ENCODE measurements at places on chromosomes 7 and 10.

GRCh38 chr10:115996031-115996430 is 277.0 kb downstream of the GFRA1 start:
- DNase-seq = no peak

DNA sequence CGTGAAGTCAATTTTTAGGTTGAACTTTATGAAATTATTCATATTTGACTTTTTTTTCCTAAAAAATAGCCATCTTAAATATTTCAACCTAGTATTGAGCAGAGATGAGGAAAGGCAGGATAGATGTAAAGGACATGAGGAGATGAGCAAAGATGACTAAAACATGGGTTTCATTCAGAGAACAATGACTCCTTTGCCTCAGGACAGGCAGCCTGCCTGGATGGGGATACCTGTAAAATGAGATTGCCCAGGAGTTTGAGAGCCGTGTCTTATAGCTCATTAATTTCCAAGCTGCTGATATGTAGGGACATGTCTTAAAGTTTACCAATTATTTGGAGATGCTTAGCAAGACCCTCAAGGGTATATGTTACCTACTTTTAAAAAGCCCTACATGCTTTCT is 243.8 kb upstream of the MDFIC start:
- DNase-seq = no peak

- DNase-seq = no peak
Observed at GRCh38 chr7:22278660-22279059, 78.3 kb downstream of the RAPGEF5 start.

DNA sequence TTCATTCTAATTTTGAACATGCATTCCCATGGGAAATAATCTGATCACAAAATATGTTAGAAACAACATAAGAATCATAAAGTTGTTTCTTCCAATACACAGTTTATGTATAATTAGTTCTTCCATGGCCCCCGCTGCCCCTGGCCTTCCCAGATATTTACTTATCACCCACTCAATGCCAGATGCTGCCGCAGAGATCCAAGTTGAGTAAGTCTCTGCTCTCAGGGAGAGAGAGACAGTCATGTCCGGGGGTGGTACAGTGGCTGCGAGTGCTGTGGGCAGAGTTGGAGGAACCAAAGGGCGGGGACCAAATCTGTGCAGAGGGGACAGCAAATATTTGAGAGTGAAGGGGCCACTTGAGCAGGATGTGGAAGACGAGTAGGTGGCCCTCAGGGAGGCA is 37.1 kb downstream of the COL26A1 start:
- no peak for DNase-seq

DNA sequence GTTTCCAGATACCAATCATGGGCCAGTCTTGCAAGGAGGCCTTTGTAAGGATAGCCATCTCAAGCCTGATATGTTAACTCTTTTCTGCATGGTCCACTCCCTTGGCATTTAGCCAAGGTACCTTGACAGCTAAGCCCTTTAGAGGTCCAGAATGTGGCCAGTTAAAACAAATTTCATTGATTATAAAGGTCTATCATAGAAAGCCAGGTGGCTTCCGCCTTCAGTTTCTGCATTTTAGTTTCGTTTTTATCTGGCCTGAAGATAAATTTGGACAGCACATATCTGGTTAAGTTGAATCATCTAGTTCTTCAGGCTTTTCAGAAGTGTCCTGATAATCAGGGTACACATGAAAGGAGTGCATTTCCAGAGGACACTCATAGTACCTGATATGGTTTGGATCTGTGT is 30.7 kb downstream of the ANKIB1 start:
- DNase-seq = no peak

DNA sequence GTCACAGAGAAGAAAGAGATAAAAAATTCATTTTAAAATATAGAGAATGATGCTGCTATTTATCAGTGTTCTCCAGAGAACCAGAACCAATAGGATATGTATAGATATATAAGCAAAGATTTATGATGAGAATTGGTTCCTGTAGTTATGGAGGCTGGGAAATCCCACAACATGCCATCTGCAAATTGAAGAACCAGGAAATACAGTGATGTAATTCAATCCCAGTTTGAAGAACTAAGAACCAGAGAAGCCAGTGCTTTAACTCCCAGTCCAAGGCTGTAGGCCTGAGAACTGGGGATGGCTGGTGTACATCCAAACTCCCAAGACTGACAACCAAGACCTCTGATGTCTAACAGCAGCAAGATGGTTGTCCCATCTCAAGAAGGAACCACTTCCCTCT is 192.9 kb upstream of the PLXDC2 start:
- no peak for DNase-seq

GRCh38 chr7:31735991-31736982 is 49.3 kb downstream of the PPP1R17 start:
- DNase-seq = no peak

DNA sequence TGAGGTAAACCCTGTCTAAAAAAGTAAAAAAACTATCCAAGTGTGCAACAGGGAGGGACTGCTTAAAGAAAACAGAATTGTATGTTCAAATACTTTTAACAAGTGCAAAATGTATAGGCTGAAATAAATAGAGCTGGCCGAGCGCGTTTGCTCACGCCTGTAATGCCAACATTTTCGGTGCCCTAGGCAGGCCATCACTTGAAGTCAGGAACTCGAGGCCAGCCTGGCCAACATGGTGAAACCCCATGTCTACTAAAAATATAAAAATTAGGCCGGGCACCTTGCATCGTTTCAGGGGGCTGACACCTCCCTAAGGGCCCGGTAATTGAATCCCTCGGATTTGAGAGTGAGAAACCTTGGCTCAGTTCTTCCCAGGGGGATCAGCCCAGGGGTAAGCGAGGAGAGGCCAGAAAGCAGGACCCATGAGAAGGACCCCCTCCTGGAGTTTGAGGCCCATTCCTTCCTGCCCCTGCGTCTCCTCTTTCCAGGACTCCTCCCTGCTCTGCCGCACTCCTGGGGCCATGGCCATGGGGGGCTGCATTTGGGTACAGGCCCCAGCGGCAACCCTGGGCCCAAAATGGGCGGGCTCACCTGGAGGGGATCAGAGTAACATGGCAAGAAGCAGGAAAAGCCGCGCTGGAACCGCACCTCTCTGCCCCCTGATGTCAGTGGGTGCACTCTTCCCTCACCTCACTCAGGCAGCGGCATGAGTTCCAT is 75.5 kb upstream of the TMEM248 start:
- DNase-seq = no peak

DNA sequence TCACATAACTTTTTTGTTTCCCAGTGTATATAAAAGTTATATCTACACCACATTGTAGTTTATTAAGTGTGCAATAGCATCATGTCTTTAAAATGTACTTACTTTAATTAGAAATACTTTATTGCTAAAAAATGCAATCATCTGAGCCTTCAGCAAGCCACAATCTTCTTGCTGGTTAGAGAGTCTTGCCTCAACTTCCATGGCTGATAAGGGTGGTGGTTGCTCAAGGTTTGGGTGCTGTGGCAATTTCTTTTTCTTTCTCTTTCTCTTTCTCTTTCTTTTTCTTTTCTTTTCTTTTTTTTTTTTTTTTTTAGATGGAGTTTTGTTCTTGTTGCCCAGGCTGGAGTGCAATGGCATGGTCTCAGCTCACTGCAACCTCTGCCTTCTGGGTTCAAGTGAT is 360.0 kb downstream of the MAGI2 start:
- DNase-seq = no peak

GRCh38 chr7:37357637-37357996 is 91.0 kb downstream of the ELMO1 start:
- no peak for DNase-seq

DNA sequence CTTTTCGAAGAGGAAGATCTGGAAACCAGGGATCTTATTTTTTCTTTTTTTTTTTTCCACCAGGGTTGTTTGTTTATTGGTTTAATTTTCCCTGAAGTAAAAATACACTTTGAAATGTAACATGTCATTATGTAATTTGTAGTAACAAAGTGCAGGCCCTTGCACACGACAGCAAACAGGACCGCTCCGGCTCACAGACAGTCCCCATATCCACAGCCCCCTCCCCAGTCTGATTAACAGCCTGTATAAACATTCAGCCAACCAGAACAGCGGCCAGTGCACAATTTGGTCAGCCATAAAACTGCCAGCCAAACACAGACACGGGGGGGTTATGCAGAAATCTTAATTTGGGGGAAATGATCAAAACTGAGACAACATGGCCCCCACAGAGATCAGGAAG is 431.6 kb upstream of the NPVF start:
- no peak for DNase-seq

DNA sequence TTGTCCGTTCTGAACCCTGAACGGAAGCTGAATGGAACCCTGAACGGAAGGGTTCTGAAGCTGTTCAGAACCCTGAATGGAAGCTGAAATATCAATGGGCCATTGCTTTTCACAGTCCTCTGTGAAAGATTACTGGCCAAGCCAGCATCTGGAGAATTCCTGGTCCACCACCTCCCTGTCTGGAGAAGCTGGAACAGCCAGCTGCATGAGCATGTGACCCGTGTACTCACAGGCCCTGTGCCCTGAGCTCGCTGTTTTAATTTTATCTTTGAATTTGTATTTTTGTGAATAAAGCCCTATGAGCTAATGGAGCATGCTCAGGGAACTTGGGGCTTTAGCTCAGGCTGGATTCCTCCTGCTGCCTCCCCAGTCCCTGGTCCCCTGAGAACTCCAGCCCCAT is 37.2 kb downstream of the HTRA1 start:
- DNase-seq = no peak

DNA sequence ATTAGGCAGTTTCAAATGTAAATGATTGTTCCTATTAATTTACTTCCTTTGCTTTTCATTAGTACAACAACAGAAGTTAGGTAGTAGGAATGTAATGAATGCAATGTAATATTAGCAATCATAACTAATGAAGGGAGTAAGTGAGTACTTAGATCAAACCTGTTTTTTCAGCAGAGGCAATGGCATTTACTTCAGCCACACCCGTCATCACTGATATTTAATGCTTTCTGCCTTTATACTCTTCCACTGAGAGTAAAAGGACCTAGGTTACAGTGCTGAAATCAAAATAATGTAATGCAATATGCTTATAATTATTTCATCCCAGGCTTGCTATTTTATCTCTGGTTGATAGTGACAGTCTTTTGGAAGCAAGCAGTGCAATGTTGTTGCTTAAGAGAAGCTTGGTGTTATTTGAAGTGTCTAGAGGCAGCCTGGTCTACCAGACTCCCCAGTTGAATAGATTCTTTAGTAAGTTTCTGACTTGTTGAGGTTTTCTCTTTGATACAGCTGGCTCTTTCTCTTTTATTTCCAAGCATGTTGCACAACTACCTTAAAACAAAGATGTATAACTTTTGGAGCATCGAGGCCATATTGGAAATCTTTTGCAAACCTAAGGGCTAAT is 149.4 kb downstream of the RNLS start:
- DNase-seq = no peak

DNA sequence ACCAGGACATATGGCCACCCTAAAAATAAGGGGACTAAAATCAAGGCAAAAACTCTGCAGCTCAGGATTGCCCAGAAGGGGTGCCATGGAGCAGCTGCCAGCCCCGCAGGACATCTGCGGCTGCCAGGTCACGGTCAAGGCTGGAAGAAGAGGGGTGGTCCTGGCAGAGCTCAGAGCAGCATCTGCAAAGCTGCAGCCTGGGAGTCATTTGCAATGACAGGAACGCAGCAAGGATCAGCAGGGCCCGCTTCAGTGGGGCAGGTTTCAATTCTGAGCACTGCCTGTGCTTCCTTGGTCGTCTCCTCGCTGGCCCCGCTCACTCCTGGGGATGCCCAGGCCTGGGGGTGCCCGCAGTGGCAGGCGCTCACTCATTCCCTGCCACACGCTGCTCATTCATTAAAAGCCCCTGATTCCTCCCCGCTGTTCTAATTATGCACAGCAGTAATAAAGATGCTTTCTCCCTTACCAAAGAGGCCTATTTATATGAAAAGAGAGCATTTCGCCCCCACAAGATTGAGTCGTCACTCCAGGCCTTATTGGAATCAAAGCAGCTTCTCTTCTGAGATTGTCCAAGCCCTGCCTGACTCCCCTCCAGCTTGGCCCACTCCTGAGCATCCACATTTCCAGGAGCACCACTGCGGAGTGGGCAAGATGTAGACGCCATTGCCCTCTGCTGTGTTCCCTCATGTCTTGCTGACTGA is 4.6 kb downstream of the HSPA12A start:
- no peak for DNase-seq

DNA sequence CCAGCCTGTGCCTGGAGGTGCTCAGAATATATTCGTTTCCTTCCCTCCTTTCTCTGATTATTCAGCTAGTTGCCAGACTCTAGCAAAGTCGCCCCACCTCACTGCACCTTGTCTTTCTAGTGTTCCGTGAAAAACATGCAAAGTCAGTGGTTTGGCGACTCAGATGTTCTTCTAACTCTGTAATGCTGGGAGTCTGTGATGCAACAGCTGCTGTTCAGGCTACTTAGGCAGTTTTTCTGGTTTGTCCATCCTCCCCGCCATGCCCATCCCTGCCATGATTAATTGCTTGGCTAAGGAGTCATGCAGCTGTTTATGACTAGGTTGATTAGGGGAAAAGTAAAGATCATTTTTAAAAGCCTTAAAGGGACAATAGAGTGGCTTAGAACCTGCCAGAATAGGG is 99.4 kb downstream of the MTPN start:
- no peak for DNase-seq

GRCh38 chr7:84524714-84525694 is 330.4 kb upstream of the SEMA3A start:
- no peak for DNase-seq

DNA sequence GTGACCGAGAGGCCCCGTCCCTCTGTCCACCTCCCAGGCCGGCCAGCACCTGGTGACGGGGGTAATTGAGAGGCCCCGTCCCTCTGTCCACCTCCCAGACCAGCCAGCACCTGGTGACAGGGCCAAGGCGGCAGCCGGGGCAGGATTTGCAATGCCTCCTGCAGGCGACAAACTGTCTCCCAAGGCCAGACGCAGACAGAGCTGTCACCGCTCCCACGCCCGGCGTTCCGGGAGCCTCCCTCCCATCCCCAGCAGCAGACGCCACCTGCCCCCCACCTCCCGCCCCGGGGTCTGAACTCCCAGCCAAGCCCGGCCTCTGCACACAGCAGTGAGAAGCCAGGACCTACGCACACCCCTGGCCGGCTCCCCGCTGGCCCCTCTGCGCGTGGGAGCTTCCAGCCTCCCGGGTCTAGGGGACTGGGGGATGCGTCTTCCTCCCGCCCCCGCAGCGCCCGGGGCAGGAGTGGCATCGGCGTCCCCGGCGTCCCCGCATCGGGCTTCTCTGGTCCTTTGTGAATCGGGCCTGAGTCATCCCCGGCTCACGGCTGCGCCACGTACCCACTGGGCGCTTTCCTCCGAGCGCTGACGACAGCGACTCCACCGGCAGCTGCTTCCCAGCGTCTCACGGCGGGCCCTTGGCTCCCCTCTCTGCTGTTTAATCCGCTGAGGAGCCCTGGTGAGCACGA is 95.1 kb upstream of the DIP2C start:
- peak; percentile 35 for DNase-seq

DNA sequence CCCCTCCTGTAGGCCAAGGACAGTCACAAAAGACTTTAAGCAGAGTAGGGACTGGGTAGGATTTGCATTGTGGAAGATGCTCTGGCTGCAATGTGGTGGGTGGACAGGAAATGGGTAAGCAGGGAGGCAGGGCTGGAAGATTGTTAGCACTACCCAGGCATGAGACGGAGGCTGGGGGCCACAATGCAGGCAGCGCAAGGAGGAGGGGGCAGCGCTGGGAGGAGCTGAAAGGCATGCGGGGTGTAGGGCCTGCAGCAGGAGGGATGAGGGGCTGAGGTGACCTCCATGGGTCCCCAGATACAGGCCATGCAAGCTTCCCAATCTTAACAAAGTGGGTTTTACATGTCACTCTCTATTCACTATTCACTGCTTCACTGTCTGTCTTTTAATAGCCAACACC is 213.1 kb downstream of the CXCL12 start:
- no peak for DNase-seq

- DNase-seq = no peak
Observed at GRCh38 chr10:123911866-123912265, 20.3 kb upstream of the CPXM2 start.

All from stimulated activated CD4-positive, alpha-beta T cell treated with anti-CD3 and anti-CD28 coated beads, TNF-alpha, amount 100 ng/mL, for 4 hours (primary cell).